ENCODE measurements at places on chromosomes 6 and 20.
A peak's percentile ranks its signal among the peaks of the same experiment; 100 is the strongest.

GRCh38 chr20:44542890-44543289 lies 21.0 kb upstream of the SERINC3 start:
- no peak for DNase-seq

GRCh38 chr6:111987295-111987694 lies 66.6 kb upstream of the CCN6 start:
- no peak for DNase-seq

DNA sequence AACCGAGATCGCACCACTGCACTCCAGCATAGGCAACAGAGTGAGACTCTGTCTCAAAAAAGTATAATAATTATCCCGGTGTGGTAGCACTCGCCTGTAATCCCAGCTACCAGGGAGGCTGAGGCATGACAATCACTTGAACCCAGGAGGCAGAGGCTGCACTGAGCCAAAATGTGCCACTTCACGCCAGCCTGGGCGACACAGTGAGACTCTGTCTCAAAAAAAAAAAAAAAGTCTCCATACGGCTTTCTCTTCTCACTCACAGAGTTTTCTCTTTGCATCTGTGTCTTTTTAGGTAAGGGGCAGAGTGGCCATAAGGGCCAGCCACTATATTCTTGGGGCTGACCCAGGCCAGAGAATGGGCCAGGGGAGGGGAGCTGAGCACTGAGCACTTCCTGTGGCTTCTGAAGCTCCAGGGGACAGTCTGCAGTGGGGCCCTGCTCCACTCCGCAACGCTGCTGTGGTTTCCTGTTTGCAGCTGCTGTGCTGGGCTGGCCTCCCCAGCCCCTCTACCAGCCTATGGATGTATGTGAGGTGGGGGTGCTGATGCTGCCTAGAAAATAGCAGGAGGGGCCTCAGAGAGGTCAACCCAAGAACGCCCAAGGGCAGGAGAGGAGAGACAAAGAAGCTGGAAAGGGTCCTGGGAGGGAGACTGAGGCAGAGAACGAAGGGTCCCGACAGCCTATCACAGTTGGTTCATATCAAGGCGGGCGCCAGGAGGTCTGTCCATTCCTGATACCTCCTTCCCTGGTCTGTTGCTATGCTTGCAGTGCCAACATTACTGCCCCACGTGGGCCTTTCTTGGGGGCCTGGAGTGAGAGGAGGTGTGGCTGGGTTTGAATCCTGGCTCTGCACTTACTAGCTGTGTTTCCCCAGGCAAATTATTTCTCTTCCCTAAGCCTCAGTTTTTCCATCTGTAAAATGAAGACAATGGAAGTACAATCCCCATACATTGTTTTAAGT lies 16.0 kb downstream of the SLA2 start:
- no peak for DNase-seq

DNA sequence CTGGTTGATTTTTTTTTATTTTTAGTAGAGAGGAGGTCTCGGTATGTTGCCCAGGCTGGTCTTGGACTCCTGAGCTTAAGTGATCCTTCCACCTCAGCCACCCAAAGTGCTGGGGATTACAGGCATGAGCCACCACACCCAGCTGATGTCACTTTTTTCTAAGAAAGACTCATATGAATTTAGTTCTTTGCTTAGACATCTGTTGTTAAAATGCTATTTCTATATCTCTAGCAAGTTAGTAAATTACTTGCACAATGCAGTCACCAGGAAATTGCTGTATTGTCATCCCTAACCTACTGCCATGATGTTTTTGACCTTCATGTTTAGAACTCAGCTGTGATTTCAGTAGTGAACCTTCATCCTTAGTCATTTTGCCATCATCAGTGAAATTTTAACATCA lies 5.7 kb downstream of the KDM1B start:
- no peak for DNase-seq

- no peak for DNase-seq
Measured at GRCh38 chr6:88556663-88557062, 390.5 kb upstream of the CNR1 start.

- DNase-seq = peak; percentile 14
Measured at GRCh38 chr6:35327349-35328027, 14.9 kb upstream of the PPARD start.

DNA sequence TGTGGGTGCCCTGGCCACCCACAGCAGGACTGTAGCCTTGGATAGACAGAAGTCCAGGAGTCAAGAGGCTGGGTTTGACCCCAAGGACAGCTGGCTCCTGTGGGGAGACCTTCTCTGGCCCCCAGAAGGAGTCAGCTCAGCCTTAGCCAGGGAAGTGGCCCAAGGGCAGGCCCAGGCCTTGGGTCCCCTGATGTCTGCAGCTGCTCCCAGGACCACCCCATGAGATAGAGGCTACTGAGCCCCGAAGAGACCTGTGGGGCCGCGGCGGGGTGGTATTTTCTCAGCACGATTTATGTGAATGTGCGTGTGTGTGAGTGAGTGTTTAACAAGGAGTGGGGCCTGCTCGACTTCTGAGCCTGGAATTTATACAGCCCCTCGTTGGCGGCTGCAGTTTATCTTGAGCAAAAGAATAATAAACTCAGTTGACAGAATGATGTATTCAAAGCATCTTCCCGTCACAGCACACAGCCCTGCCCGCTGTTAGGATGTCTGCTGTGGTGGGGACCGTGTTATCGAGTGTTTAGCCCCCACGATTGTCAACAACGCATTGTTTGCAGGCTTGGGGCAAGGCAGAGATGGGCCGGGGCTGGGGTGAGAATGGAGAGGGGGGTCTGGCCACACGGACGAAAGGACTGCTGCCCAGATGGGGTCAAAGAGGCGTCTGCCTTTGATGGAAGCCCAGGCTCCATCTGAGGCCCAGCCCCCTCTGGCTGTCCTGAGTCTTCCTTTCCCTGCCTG lies 163.3 kb downstream of the VEGFA start:
- no peak for DNase-seq
